ENCODE measurements at places on chromosomes 4 and X.
A peak's percentile ranks its signal among the peaks of the same experiment; 100 is the strongest.

GRCh38 chr4:115972967-115973366 is 859.5 kb upstream of the NDST4 start:
- no peak for DNase-seq

DNA sequence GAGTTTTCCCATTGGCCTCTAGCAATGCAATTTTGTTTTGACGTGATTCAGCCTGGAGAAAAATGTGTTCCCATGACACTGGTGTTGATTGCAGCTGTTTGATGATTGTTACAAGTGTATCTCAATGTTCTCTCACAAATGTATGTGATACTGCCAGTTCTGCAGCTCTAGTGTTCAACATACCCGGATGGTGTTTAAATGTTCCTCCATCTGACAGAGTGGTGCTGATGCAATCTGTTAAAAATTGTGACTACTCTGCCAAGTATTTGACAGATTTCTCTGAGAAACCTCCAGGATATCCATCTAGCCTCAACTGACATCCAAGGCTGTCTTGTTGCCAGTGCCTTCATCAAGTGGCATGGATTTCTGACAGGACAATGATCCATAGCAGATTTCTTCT is 657.2 kb upstream of the DIAPH2 start:
- peak; percentile 1 for DNase-seq

- DNase-seq: no peak
These were observed 62.2 kb downstream of the NSUN7 start for GRCh38 chr4:40811956-40812355.

- peak; percentile 49 for DNase-seq
These were observed 2104.2 kb downstream of the PCDH7 start for GRCh38 chr4:32824336-32824735.

- peak; percentile 57 for DNase-seq
These were observed 505.0 kb downstream of the BCOR start for GRCh38 chrX:39592776-39593175.

DNA sequence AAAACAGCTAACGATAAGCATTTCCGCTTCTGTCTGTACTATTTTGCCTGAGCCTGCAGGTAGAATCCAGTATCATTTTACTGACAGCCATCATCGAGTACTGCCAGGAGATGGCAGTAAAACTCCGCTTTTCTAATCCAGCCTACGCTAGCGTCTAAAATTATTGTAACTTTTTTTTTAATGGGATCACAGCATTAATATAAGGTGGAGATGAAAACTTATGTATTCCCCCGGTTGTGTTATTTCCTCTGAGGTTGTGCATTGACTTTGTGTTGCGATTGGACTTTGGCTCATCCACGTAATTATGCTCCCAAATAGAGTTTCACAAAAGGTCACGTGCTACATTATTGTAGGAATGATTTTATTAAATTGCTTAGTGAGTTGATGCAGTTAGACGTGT is 248.1 kb downstream of the C4orf33 start:
- peak; percentile 20 for DNase-seq

DNA sequence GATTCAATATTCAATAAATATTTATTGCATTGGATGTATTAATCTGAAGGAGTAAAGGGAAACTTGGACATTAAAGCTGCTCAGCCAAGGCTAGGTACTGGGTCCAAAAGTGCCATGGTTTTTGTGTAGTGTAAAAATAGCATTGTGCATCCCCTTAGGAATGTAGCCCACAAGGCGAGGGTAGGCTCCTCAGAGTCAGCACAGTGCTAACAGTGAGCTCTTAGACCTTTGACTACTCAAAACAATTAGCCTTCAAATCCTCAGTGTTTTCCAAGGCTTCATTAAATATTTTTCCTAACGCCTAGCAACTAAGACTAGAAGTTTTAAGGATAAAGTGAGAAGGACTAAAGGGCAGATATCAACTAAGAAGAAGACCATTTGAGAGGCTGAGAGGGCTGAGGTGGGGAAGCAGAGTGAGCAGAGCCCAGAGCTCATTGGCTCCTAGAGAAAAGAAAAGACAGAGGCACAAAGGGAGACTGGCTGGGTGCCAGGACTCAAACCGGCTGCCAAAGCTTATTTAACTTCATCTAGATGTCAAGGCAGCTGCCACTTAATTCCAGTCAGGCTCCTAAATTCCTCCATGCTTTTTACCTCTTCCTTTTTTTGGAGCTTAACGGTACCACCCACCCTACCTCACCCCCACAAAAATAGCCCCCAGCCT is 17.0 kb downstream of the PRKG2 start:
- DNase-seq: no peak

DNA sequence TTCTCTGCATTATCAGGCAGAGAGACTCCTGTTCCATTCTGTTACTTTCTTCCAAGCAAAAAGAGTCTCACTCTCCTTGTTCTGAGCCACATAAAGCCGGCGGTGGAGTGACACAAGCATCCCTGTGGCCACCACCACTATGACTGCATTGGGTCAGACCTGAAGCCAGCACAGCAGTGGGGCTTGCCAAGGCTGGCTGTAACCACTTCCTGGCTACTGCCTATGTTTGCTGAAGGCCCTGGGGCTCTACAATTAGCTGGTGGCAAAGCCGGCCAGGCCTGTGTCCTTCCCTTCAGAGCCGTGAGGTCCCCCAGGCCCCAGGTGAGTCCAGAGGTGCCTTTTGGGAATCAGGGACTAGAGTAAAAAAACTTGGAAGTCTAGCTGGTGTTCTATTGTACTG is 31.8 kb downstream of the PLAC8 start:
- no peak for DNase-seq

DNA sequence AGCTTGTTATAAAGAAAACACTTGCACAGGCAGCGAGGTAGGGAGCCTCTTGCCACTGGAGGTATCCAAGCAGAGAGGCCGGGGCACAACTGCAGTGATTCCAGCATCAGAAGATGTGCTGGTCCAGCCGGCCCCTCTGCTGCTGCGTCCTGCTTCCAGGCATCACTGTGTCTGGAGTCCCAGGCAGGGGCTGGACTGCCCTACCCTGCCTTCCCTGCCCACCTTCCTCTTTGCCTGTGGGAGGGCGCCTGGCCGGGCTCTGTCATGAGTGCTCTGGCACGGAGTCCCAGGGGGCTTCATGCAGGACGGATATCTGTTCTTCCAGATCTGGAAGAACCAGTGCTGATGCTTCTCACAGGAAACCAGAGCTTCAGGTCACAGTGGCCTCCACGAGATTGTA is 187.6 kb upstream of the PSAPL1 start:
- no peak for DNase-seq

DNA sequence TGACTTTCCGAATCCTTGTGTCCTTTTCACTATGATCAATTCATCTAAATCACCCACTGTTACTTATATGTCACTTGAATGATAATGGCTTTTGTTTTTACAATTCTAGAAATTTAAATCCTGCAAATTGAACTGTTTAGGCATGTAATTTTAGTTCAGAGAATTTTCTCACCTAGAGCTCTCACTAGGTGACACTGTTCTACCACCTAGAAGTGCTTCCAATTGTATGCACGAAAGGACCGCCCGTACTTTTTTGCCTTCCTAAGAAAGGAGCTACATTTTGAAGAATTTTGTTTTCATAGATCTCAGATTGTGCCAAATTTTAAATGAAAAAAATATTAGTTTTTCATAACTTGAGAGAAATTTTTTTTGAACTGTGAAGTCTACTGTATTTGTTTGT is 481.6 kb upstream of the FSTL5 start:
- peak; percentile 52 for DNase-seq

DNA sequence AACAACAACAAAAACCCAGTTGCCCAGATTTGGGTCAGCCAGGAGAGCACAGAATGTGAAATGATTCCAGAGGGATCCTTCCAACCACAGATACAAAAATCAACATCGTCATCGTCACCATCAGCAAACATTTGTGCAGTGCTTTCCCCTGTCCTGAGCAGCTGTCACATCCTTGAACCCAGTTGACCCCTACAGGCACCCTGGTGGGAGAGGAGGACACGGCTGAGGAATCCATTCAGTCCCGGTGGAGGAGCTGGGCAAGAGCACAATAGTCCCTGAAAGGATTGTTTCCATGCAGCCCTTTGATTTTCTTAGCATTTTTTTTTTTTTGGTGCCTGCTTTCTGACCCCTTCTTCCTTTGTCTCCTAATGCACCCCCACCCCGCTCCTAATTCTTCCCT is 37.1 kb upstream of the STX18 start:
- no peak for DNase-seq

GRCh38 chr4:16457944-16458343 is 231.7 kb upstream of the TAPT1 start:
- DNase-seq: peak; percentile 20

GRCh38 chrX:46169808-46170207 is 375.4 kb downstream of the ZNF674 start:
- no peak for DNase-seq

GRCh38 chrX:15356444-15356843 is 21.1 kb upstream of the PIGA start:
- no peak for DNase-seq

DNA sequence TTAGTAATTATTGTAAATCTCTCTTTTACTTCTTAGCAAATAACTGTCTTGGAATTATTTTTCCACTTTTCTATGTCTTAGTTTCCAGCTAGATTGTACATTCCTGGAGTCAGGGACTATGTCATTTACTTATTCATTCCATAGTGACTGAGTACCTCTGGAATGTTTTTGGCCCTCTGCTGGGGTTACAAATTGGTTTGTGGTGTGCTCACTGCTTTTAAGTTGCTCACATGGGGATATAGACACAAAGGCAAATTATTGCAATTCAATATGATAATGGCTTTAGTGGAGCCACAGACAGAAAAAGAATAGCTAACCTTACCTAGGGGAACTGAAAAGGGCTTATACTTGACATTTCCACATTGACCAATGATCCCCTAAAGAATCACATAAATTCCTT is 63.7 kb upstream of the PDGFRA start:
- peak; percentile 97 for DNase-seq

DNA sequence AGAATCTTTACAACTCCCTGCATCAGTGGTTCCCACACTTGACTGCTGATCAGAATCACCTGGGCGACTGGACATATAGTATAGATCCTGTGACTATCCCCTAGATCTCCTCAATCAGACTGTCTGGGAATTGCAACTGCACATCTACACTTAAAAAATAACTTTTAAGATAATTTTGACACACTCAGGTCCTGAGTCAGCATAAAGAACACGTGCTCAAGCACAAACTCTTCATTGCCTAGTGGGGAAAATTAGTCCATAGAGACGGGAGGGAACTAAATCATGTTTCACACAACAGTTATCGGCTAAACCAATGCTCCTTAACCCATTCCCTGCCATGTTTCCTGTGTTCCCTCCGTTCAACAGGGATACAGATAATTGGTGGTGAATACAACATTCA is 243.5 kb upstream of the FGF13 start:
- no peak for DNase-seq

DNA sequence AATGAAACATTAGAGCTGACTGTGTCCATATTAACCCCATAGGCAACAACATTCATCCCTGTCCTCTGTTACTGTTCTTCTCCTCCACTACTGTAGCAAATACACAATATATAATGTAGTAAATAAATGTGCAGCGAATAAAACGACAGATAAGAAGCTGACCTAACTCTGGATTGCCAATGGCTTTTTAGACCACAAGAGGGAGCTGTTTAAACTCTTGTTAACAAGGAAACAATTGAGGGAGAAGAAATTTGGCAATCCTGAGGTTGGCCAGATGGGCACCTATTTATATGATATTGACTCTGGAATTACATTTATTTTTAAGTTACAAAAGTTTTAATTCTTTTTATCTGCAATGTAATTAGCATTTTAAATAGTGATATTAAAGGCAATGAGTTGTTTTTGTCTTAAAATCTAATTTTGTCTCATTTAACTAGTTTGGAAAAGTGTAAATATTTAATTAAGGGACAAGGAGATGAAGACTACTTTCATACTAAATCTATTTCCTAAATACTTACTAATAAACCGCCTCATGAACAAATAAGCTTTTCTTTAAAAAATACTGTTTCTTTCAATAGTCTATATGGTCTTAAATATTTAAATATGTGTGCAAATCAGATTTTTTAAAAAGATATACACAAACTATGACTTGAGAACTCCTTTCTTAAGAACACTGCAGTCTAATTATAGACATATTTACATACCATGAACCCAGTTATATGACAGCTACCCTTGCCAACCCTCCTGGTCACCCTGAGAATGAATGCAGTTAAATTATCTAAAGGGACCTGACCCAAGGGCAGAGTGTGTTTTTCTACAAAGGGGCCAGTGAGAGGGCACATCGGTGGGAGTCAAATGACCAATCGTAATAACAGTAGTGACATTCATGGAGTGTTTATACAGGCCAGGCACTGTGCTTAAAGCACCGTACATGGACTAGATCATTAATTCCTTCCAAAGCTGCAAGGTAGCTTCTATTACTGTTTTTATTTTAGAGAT is 52.9 kb upstream of the HPF1 start:
- DNase-seq: peak; percentile 75

- DNase-seq: no peak
These were observed 12.8 kb upstream of the NAT8L start for GRCh38 chr4:2046031-2046961.

GRCh38 chrX:93695981-93696380 is 22.0 kb downstream of the FAM133A start:
- DNase-seq: no peak

- DNase-seq: no peak
These were observed 842.1 kb downstream of the FSTL5 start for GRCh38 chr4:161321706-161322105.
